Stimulated activated CD4-positive, alpha-beta T cell treated with anti-CD3 and anti-CD28 coated beads, Interleukin-15, amount 100 ng/mL, for 48 hours (primary cell): ENCODE measurements at places on chromosomes 6 and 20.

GRCh38 chr6:150143516-150144293 lies 861 bp downstream of the PPP1R14C start:
- DNase-seq: no peak

GRCh38 chr20:54251096-54251495 lies 43.2 kb downstream of the PFDN4 start:
- no peak for DNase-seq

DNA sequence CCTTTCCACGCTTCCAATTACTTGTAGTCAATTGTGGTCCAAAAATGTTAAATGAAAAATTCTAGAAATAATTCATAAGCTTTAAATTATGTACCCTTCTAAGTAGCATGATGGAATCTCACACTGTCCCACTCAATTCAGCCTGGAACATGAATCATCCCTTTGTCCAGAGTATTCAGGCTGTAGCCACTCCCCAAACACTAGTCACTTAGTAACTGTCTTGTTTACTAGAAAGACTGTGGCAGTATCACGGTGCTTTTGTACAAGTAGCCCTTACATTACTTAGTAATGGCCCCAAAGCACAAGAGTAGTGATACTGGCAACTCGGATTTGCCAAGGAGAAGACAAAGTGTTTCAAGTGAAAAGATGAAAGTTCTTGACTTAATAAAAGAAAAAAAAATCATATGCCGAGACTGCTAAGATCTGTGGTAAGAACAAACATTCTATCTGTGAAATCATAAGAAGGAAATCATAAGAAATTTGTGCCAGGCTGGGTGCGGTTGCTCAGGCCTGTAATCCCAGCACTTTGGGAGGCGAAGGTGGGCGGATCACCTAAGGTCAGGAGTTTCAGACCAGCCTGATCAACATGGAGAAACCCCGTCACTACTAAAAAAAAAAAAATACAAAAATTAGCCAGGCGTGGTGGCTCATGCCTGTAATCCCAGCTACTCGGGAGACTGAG lies 168.5 kb upstream of the SIM1 start:
- DNase-seq: no peak

GRCh38 chr6:17454316-17455005 lies 61.1 kb downstream of the CAP2 start:
- no peak for DNase-seq

DNA sequence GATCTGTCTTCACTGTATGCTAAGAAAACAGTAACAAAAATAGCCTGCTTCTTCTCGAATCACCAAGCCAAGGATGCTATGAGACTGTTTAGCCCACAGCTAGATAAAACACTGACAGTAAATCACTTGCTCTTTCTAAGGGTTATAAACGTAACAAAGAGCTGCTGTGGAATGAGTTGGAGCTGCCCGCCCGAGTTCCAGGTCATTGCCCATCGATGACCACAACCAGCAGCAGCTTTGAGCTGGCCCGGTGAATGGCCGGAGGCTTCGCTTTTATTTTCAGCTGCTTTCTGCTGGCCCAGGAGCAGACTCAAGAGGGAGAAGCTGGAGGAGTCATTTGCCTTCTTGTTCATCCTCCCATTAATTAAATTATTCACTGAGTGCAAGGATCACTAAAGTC lies 82.2 kb upstream of the CDH4 start:
- DNase-seq: no peak

DNA sequence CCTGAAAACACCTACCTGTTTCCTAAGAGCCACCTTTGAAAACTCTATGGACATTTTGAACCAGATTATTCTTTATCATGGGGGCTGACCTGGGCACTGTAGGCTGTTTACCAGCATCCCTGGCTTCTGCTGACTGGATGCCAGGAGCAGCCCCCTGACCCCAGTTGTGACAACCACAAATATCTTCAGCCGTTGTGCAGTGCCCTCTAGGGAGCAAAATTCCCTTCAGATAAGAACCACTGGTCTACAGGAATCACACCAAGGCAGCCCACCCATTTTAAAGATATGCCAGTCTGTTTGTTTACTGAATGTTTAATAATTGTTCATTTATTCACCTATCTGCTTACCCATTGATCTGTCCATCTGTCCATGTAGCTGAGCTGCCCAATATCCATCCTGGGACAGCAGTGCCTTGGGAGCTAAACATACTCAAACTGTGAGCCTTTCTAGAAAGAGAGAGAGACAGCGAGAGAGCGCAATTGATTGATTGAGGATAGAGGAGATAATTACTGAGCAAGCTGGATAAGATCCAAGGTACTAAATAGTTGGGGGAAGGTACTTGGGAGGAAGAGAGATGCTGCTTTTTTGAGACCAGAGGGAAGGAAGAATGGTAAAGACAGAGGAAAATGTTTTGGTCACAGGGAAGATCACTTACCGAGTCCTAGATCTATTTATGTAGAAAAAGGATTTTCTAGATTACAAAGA lies 276.8 kb downstream of the NRN1 start:
- DNase-seq: no peak

DNA sequence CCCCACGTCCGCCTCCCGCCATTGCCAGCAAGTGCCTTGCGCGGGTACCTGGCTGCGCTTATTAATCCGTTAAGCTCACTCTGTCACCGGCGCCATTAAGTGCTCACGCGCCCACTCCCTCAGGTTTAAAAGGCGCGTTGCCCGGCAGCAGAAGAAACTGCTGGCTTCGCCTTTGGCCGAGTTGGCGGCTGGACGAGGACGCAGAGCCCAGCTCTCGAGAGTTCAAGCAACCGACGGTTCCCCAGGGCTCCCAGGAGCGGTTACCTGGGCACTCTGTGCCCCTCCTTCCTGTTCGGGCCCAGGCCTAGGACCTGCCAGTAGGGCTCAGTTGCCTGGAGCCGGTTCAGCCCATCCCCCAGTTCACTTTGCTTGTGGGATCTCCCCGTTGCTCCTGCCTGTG lies at the start of gene GGTLC1:
Gene GGTLC1, minus strand, starts transcription at position 219 of the 400 bp plus-strand sequence. CDS start 2,168 bp downstream, outside the sequence.
- DNase-seq: no peak

GRCh38 chr20:48015141-48015910 lies 230.0 kb upstream of the SULF2 start:
- DNase-seq: no peak

DNA sequence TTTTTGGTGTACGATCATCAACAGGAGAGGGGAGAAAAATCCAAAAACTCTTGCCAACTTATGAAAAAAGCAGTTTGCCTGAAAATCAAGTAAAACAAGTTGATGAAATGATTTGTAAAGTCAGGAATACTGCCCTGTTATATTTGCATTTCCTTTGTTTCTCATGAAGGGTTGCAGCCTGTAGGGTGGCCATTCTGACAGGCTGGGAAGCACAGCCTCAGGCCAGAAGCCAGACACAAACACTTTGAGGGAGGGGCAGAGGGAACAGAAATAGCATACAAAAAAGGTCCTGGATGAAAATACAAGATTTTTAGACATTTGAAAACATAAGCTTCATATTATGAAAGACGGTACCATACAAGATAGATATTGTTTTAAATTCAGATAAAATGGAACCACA lies 109.8 kb downstream of the DTNBP1 start:
- DNase-seq: no peak

DNA sequence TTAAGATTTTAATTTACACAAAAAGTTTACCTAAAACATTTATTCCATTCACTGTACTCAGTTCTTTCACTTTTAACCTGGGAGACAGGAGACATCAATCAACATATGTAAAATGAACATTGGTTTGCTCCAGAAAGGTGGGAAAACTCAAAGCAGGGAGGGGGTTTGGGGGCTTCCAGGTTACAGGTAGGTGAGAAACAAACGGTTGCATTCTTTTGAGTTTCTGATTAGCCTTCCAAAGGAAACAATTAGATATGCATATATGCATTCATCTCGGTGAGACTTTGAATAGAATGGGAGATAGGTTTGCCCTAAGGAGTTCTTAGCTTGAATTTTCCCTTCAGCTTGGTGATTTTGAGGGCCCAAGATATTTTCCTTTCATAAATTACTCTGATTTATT lies 38.2 kb upstream of the HDAC2 start:
- DNase-seq: no peak

GRCh38 chr6:158060455-158061360 lies 79.0 kb downstream of the SYNJ2 start:
- DNase-seq: no peak

DNA sequence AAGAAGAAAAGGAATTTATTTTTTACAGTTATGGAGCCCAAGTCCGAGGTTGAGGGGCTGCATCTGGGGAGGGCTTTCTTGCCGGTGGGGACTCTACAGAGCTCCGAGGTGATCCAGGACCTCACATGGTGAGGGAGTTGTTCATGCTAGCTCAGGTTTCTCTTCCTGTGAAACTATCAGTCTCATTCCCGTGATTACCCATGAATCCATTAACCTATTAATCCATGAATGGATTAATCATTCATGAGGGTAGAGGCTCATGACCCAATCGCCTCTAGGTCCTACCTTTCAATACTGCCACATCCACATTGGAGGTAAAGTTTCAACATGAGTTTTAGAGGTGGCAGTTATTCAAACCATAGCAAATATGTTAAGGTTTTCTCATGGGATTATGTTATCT lies 3.8 kb downstream of the DSE start:
- no peak for DNase-seq

- DNase-seq: no peak
Observed at GRCh38 chr20:49865559-49865958, 49.8 kb downstream of the SPATA2 start.

- DNase-seq: no peak
Observed at GRCh38 chr6:97726378-97726777, 443.4 kb upstream of the MMS22L start.

- DNase-seq: peak; percentile 41
Observed at GRCh38 chr20:51542033-51542570, 417 bp downstream of the NFATC2 start.

GRCh38 chr20:44866703-44867335 lies 18.7 kb upstream of the YWHAB start:
- no peak for DNase-seq

- DNase-seq: no peak
Observed at GRCh38 chr6:170176136-170176897, 114.6 kb downstream of the DLL1 start.

- DNase-seq: no peak
Observed at GRCh38 chr20:36613974-36614373, 8.4 kb downstream of the RAB5IF start.

DNA sequence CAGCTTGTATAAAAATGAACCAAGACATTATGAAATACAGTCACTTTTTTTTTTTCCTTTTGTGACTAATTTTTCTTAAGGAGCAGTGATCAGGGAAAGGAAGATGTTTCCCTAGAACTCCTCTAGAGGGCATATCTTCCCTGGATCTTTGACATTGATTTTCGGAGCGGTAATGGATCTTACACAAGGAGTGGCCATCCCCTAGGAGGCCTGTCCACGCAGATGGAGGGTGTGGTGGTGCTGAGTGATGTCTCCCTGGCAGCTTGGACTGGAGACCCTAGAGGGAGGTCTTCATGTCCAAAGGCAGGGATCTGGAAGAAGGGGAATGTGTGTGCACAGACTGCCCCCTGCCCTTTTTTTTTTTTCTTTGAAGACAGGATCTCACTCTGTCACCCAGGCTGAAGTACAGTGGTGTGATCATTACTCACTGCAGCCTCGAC lies 7.0 kb upstream of the KIFC1 start:
- DNase-seq: no peak

DNA sequence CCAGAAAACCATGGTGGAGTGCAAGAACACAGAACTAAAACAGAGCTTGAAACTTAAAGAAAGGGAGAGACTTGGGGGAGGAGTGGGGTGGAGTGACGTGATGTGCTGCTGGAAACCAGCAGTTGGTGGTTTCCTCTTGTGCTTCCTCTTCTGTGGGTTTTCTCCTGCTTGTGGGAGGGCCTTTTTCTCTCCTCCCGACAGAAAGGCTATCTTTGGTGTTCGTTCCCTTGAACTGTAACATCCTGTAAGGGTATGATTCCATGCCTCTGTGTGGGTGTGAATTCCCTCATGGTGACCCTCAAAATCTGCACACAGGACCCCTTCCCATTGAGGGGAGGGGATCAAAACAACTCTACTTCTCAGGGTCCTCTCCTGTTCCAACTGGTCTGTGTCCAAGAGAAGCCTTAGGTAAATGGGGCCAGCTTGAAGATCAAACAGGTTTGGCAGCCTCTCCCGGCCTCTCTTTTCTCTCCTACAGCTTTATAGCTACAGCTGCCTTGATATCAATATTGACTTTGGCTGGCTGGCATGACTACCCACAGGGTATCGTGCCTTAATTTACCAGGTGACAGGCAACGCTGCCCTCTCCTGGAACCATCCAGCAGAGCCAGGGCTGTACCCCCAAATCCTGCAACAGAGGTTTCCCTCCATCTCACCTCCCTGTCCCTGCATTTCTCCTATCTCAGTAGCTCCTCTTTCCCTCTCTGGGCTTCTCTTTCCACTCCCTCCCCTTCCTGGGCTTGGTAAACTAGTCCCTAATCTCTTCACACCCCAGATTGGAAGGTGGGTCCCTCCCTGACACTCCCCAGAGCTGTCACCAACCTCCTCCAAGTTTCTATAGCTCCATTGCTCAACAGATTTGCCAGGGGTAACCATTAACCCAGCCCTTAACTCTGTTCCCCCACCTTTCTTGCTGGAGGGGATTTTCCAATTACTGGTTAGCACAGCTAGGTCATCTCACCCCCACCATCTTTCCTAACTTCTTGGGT lies 1.5 kb upstream of the MSH5 start:
- peak; percentile 30 for DNase-seq

GRCh38 chr6:145587334-145587733 lies 148.0 kb downstream of the EPM2A start:
- no peak for DNase-seq

- DNase-seq: peak; percentile 9
Observed at GRCh38 chr6:4133941-4134838, 1.2 kb downstream of the ECI2 start.

GRCh38 chr6:79238919-79239318 lies 4.4 kb upstream of the HMGN3 start:
- no peak for DNase-seq
